ENCODE measurements at places on chromosomes 3 and 15.

DNA sequence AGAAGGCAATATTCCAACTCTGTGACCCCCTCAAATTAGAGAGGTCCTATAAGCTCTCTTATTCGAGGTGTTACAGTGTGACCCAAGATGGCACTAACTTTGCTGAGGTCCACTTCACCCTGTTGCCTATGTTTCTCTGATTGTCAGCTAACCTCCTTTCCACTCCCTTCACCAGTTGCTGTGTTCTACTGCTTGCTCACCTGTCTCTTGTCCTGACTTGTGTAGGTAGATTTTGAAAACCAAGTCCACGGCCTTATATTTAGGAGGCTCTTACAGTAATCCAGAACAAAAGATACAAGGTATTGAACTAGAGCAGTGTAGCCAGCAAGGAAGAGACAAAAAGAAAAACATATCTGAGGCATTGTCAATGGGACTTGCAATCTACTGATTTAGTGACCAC lies 20.1 kb upstream of the GSK3B start:
- DNase-seq, result no peak

DNA sequence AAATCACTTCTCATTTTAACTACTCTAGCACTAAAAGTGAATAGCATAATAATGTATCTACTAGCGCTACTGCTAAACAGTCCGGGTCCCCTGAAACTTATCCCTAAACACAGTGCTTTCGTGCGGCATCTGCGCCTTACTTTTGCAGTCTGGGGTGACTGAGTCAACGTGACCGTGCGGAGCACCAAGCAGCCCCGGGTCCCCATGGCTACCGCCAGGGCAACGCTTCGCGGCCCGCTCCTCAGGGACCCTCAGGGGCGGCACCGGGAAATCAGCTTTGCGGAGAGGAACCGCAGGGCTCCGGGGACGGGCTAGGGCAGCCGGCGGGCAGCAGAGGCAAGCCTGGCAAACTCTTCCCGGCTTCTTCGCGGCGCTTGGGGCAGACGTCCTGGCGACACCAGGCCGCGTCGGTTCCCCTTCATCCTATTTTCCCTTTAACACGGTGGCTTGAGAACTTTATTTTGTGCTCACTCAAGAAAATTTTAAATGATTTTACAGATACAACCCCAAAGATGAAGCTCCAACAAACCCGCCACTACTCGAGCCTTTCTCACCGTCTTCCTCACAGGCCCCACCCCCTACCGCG lies 757 bp upstream of the DIPK2A start:
- DNase-seq, result peak; percentile 50

- no peak for DNase-seq
These were observed 134.6 kb upstream of the KBTBD8 start for GRCh38 chr3:66863205-66864111.

- no peak for DNase-seq
These were observed 1435.2 kb upstream of the CADM2 start for GRCh38 chr3:83523470-83524073.

DNA sequence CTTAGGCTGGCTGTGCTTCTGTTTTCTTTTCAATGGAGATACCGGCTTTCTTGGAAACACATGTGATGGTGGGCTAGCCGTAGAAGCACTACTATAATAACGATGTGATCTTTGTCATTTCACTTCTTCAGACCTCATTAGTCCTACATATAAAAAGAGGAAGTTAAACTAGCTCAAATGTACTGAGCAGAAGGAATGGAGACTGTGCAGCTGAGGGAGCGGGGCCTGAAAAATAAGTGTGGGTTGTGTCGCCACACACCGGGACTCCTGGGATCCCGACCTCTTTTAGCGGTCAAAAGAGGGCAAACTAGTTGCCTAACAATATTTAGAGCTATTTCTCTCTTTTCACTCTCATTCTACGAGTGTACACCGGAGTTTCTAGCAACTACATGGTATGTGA lies 1.0 kb upstream of the RNF7 start:
- DNase-seq, result no peak

DNA sequence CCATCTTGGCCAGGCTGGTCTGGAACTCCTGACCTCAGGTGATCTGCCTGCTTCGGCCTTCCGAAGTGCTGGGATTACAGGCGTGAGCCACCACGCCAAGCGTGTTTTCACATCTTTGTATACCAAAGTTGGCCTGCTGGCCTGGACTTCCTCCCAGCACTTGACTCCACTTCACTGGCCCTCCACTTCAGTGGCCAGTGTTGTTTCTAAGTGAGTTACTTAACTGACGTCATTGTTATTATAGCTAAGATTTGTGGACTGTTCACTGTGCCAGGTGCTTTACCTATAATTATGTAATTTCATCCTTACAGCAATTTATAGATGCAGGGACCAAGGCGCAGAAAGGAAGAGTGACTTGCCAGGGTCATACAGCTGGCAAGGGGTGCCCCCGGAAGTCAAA lies 52.0 kb downstream of the HRH1 start:
- no peak for DNase-seq

All from stimulated activated CD4-positive, alpha-beta T cell treated with anti-CD3 and anti-CD28 coated beads, Interleukin-1b, Interleukin-23, amount 100 ng/mL, for 48 hours (primary cell).